Activated B cell treated with CpG ODN at 0.5 μM for 24 hours (primary cell): ENCODE measurements at places on chromosomes 2 and 18.

- no peak for DNase-seq
These were observed 46.6 kb downstream of the SCN1A start for GRCh38 chr2:166081131-166081632.

DNA sequence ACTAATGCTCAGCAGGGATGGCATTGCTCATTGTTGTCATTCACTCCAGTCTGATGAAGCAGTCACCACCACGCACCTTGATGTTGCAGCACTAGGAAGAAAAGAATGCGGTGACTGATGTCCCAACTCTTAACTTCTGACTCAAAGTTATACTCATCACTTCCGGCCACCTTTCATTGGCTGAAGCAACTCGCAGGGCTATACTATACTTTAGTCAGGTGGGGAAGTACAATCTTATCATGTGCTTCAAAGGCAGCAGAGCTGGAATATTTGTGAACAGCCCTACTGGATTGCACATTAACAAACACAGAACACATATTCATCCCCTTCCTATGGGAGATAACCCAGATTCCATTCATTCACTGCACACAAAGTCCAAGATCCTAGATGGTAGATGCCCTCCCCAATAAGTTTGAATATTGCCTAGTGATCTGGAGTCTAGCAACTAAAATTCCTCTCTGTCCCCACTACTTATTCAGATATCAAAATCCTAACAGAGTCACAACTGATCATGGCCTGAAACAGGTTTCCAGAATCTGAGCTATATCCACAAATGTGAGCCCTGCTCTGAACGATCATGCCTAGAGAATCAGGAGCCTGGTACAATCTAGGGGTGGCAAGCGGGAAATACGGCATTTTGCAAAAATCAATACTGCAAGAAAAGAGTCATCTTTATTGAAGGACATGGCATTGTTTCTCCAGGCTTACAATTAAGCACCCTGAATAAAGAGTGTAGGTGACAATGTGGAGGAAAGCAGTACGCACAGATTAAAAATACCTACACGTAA, 3.4 kb upstream of the SPATS2L start:
- no peak for DNase-seq

DNA sequence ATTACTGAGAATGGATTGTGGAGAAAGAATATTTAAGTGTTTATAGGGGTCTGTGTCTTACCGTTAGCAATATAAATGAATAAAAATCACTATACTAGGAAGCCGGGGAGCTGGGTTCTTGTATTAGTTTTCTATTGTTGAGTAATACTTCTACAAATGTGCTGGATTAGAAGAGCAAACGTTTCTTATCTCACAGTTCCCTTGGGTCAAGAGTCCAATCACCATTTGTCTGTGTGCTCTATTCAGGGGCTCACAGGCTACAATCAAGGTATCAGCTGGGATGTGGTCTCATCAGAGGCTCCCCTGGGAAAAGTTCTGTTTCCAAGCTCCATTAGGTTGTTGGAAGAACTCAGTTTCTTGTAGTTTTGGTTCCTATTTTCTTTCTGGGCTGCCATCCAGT, 790.9 kb downstream of the CNTNAP5 start:
- no peak for DNase-seq

DNA sequence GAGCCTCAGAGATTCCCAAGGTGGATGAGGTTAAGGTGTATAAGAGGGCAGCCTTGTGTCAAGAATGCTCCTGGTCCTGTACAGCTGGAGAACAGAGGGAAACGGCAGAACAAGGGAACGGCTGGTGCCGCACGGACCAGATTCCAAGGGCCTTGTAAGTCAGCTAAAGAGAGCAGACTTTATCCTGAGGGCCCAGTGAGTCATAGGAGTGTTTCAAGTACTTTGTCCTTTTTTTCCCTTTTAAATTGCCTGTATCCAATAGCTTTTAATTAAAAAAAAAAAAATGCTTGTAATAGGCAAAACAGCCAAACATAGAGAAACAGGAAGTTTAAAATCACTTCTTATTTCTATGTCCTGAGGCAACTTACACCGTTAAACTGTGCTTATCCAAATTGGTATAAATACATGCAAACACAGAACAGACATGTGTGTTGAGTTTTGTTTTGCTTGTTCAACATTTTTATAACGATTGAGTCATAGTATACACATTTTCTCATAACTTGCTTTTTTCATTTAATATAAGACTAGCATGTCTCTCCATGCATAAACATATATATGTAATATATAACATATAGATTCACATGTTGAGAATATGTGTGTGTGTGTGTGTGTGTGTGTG, 42.1 kb upstream of the EVA1A start:
- DNase-seq, result no peak

- DNase-seq, result no peak
These were observed 879.6 kb downstream of the SUCLG1 start for GRCh38 chr2:83579507-83579906.

- DNase-seq, result no peak
These were observed 91.0 kb downstream of the SPTBN1 start for GRCh38 chr2:54546923-54547720.

DNA sequence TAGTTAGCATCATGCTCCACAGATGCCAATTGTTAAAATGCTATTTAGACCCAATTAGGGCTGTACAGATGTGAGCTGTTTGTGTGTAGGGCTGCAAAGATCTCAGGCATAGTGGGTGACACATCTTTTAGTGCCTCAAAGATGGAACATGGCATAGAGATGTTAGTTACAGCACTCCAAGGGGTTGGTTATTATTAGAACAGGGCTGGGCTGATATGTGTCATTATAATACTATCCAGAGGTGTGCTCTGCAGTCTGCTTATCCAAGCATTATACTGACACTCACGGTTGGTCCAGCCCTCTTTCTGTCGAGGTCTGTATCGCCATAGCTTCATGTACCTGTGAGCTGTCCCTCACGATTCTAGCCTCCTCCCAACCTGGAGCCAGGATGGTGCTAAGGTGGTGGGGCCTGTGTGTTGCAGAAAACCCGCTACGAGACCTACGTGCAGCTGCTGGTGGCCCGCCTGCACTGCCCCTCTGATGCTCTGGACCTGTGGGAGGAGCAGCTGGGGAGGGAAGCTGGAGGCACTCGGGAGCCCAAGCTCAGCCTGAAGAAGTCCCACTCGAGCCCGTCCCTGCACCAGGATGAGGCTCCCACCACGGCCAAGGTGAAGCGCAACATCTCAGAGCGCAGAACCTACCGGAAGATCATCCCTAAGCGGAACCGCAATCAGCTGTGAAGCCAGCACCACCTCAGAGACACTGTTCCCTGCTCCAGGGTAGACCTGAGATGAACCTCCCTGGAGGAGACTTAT, 27.1 kb downstream of the PSD4 start:
- DNase-seq, result no peak

- no peak for DNase-seq
These were observed 119.9 kb upstream of the HS6ST1 start for GRCh38 chr2:128438586-128438985.

DNA sequence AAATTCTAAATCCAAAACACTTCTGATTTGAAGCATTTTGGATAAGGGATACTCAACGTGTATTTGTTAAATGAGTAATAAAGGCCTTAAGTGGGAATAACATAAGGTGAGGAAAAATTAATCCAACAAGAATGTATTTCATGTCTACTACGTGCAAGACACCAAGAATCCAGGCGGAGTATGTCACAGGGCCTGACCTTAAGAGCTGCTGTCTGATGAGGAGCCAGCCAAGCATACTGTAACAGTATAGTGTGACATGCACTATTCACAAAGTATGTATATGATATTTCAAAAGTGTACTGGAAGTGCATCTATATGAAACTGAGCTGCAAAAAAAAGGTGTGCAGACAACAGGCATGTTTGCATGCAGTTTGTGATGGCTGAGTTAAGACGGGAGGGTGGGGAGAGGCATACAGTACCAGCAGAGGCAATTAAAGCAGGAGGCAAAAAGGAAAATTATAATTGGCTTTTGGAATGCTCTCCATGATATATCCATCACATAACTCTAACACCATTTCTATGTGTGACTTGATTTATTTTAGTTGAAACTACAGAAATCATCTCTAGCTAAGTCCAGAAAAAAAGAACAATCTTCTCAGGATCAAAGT, 18.2 kb downstream of the IWS1 start:
- DNase-seq, result no peak

DNA sequence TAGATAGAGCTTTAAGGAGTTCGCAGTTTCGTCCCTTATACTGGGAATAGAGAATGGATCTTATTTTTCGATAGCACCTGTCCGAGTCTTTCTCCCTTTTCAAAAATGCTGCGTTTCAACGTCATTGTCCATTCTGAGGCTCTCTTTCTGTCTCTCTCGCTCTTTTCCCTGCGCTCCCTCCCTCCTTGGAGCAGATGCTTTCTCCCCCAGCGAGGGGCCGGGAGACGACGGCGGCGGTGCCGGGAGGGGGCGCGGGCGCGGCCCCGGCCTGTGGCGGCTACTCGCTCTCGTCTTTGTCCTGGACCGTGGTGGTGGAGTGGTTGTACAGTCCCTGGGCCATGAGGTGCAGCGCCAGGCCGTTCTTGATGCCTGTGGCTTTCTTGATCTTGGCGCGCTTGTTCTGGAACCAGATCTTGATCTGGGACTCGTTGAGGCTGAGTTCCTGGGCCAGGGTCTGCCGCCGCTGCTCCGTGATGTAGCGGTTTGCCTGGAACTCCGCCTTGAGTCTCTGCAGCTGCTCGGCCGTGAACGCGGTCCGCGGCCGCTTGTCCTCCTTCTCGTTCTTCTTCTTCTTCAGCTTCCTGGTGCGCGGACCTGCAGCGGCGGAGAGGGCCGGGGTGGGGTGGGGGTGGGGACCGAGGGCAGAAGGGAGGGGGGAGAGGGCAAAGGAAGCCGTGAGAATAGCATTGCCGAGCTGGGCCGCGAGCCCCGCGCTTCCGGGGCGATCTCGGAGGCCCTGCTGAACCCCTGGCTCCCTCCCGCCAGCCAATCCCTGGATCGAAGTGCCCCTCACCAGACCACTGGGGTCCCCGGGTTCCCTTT, 4.6 kb downstream of the EN1 start:
- no peak for DNase-seq

- DNase-seq, result no peak
These were observed 100.9 kb upstream of the NEUROD1 start for GRCh38 chr2:181781078-181781786.

DNA sequence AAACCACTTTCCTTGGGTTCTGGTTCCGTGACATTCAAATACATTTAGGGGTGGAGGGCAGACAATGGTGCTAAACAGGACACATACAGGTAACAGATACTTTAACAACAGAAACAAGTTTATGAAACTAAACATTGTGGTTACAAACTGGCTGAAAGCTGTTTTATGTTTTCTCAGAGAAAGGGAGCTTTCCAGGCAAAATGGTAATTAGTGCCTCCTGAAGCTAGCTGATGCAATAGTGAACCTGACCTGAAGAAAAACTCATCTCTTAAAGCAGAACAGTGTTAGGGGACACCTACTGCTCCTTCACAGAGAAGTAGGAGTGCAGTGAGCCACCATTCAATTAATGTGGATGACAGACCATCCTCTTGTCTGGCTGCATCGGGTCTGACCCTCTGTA, 138.9 kb downstream of the CCDC148 start:
- DNase-seq, result no peak
